C1 segment of cervical spinal cord (tissue), 14 donors: ENCODE measurements at places on chromosomes 4 and X.

GRCh38 chr4:1218634-1219565 is 30.0 kb downstream of the CTBP1 start:
- DNase-seq: no peak

- DNase-seq: no peak
Observed at GRCh38 chrX:10598540-10598939, 21.8 kb downstream of the MID1 start.

DNA sequence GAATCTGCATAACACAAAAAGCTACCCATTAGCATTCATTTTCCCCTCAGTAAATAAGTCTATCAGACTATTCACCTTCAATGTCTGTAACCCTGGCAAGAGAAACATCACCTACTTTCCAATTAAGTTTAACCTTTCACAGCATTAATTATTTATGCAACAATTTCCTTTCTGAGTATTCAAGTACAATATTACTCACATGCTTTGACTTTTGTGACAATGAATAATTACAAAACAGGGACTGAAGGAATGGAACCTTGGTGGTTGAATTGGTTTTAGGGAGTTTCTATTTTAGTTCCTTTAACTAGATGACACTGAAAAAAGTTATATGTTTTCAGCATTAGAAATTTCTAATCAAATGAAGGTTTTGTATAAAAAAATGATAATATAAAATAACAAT is 932.3 kb upstream of the EPHA5 start:
- DNase-seq: no peak

- no peak for DNase-seq
Observed at GRCh38 chr4:182729516-182729915, 187.7 kb downstream of the DCTD start.

DNA sequence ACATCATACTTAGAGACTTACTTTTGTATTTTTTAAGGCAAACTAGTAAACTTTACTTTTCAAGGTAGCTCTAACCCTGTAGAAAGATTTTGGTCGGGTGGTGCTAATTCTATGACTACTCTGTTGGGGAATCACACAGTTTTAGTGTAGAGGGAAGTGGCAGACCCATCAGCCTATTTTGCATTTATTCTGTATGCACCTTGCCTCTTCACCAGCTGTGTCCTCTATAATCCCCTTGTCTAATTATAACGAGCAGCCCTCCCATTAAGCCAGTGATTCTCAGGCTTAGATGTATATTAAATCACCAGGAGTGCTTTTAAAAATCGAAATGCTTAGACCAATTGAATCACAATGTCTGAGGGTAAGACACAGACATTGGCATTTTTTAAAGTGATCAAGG is 78.1 kb downstream of the GALNT7 start:
- no peak for DNase-seq

DNA sequence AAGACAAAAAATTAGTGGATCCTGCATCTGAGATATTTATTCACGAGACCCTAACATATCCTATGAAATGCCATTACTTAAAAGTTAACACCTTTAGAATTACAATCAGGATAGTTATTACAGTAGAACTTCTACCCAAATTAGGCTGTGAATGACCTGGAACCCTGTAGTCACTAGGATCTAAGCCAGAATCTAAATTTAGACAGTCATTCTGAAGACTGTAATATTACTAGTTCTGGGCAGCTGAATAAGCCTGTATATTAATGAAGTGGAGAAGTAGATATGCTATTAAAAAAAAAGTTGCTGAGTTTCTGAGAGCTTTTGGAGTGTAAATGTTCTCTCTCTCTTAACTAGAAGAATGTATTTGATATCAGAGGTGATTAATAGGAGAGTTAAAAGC is 67.0 kb downstream of the FAM13A start:
- DNase-seq: no peak

GRCh38 chrX:36388901-36389300 is 469.4 kb downstream of the CFAP47 start:
- no peak for DNase-seq

GRCh38 chr4:8721621-8722020 is 129.1 kb downstream of the CPZ start:
- DNase-seq: no peak

DNA sequence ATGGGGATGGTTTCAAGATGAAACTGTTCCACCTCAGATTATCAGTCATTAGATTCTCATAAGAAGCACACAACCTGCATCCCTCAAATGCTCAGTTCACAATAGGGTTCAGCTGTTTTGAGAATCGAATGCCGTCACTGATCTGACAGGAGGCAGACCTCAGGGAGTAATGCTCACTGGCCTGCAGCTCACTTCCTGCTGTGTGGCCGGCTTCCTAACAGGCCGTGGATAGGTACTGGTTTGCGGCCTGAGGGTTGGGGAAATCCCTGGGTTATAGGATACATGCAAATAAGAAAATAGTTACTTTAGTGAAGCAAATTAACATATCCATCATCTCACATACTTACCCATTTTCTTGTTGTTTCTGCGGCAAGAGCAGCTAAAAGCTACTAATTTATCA is 160.4 kb downstream of the MAD2L1 start:
- DNase-seq: no peak

GRCh38 chr4:141246243-141246642 is 25.5 kb downstream of the ZNF330 start:
- no peak for DNase-seq

DNA sequence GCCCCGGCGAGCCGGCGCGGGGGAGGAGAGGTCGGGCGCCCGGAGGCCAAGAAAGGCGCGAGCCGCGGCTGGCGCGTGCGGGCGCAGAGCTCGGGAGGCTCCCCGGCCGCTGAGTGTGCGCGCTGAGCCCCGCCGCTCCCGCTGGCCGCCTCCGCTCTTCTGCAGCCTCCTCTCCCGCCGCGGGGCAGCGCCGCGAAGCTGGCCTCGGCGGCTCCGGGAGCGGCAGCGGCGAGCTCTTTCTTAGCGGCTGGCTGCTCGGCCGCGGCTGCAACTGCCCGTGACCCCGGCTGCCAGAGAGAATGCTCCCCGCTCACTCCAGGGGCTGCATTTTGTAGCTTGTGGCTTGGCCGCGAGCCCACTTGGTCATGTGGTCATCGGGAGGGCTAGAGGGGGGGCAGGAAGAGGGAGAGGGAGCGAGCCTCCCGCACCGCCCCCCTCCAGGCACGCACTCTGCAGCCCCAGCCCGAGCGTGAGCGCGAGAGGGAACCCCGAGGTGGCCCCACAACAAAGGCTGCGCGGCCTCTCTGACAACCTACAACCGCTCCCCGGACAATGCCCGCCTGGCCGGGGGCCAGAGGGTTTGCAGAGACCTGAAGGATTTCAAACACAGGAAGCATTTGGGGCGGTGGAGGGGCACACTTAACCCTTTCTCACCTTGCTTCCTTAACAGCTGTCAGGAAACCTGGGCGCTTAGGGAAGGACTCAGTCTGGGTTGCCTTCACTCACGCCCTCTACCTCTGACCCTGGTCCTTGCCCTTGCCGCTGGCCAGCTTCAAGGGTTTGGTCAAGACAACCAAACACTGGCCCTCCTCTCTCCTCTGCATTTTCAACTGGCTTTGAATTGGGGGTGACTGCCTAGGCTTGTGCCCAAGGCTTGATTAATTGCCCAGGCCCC is at the start of gene APLN:
APLN (minus strand) TSS at position 305 of the 895 bp plus-strand sequence. CDS start 326 bp downstream, outside the sequence.
- peak; percentile 62 for DNase-seq

- DNase-seq: no peak
Observed at GRCh38 chr4:30341731-30342130, 378.4 kb upstream of the PCDH7 start.

DNA sequence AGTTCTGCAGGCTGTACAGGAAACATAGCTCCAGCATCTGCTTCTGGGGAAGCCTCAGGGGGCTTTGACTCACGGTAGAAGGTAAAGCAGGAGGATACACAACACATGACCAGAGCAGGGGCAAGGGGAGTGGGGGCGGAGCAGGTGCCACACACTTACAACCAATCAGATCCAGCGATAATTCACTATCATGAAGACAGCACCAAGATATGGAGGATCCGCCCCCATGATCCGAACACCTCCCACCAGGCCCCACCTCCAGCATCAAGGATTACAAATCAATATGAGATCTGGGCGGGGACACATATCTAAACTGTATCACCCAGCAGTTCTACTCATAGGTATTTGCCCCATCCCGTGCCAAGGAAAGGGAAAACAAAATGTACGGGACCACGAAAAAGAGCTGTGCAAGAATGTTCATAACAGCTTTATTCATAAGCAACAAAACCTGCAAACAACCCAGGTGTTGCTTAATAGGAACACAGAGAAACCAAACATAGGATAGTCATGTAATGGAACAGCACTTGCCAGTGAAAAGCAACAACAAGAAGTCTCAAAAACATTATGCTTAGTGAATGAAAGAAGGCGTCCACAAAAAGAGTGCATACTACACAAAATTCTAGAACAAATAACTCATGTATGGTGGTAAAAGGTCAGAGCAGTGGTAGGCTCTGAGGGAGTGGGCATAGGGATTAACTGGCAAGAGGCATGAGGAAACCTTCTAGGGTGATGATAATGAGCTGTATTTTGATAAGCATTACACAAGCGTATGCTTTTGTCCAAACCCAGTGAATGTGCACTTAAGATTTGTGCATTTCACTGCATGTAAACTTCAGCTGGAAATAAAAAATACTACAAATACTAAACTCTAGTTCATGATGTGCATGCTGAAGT is 130.9 kb upstream of the FAM9B start:
- DNase-seq: no peak

DNA sequence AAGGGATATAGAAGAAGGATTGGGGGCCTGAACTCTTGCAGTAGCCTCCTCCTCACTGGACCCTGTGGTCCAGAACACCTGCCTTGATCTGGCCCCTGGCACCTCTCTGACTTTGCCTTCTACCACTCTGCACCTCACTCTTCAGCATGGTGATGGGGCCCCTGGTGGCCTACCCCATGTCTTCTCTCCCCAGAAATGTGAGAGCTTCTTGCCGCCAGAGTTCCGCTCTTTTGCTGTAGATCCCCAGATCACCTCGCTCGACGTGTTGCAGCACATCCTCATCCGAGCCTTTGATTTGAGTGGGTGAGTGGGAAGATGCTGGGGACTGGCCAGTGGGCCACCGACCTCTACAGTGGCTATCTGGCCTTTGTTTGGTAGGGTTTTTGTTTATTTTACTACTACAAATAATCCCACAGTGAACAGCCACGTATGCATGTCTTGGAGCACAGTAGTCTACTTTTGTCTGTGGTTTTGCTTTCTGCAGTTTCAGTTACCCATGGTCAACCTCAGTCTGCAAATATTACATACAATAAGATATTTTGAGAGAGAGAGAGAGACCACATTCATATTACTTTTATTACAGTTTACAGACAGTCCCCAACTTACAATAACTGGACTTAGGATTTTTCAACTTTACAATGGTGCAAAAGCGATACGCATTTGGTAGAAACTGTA is 1.8 kb downstream of the TBC1D25 start:
- DNase-seq: no peak

DNA sequence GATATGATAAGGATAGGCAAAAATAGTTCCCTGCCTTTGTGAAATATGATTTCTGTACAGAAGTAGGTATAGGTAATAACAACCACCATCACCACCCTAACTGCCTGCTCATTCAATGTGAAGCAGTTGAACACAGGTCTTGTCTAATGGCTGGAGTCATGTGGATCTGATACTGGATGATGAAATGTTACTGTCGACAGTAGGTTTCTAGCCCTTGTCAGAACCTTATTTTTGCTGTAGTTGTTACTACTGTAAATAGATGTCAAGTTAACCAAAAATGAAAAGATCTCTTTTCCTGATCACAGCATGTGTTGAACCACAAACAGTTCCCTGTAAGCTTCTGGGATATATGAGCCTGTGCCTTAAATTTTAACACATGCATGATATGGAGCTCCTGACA is 142.9 kb downstream of the FRAS1 start:
- no peak for DNase-seq

- DNase-seq: no peak
Observed at GRCh38 chr4:39937683-39938268, 39.9 kb downstream of the PDS5A start.

DNA sequence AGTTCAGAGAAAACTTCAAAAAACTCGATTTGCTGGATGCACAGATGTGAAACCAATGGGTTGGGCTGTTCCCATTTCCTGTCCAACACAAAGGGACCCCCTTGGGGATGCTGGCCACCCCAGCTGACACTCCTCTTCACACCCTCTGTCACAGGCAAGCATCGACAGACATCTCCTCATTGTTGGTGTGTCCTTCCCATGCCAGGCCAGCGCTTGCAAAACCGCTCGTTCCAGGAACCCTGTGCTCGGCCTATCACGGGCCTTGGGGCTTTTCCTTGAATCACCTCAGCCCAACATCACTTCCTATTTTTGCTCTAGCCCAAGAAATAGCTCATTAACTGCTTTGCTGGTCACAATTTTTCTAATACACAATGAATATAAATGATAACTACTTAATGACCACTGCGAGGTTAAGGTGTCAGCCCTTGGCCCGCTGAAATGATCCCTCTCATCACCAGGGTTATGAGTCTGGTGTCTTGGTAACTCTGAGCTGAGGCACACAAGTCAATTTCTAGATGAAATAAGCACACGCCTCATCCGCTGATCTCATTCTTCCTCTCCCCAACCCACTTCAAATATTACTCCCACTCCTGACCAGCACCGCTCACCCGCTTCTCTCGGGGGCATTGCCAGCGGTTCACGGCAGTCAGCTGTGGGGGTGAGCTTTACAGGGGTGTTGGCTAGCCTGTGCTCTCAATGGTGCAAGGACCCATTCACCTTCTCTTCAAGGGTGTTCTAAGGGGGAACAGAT is 32.3 kb downstream of the BCOR start:
- DNase-seq: no peak

- no peak for DNase-seq
Observed at GRCh38 chrX:3585719-3586118, 127.7 kb downstream of the PRKX start.

- DNase-seq: no peak
Observed at GRCh38 chr4:48467442-48467841, 15.7 kb upstream of the SLC10A4 start.

GRCh38 chr4:163959932-163960331 is 465.4 kb downstream of the TMA16 start:
- DNase-seq: no peak

- no peak for DNase-seq
Observed at GRCh38 chr4:63505714-63506460, 903.4 kb downstream of the TECRL start.

DNA sequence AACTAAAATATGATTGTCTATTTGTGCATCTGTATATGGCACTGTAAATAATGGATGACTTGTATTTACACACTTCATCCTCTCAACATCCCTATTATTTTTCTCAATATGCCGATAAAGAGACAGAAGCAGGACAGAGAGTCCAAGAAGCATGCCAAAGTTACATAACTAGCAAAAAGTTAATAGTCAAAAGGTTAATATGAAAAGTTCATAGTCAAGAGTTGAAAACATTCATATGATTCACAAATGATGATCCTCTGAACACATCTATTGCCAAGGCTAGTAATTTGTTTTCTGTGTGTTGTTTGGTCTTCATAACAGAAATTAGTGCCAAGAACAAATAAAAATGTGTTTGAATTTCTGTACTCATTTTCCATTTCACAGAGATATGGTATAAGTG is 231.0 kb downstream of the ADAMTS3 start:
- DNase-seq: no peak
